ENCODE measurements at places on chromosomes 13 and 19. TPM values are rescaled to one million over a fixed set of nuclear protein-coding genes. Genes with fewer than 3 reads are reported as not detected.

FSD1 gene
- total RNA-seq, result 7.1 TPM

PNPLA6 gene
- total RNA-seq, result 68.0 TPM

DLL3 gene
- total RNA-seq, result 0.23 TPM

RFPL4AL1 gene
- total RNA-seq, result not detected
